ENCODE measurements at places on chromosomes 13 and 19.

- DNase-seq: no peak
Observed at GRCh38 chr13:77113496-77113895, 86.5 kb upstream of the FBXL3 start.

GRCh38 chr13:72379581-72379980 lies 347.8 kb downstream of the MZT1 start:
- DNase-seq: no peak

- DNase-seq: no peak
Observed at GRCh38 chr13:49985129-49985528, 11.7 kb upstream of the TRIM13 start.

DNA sequence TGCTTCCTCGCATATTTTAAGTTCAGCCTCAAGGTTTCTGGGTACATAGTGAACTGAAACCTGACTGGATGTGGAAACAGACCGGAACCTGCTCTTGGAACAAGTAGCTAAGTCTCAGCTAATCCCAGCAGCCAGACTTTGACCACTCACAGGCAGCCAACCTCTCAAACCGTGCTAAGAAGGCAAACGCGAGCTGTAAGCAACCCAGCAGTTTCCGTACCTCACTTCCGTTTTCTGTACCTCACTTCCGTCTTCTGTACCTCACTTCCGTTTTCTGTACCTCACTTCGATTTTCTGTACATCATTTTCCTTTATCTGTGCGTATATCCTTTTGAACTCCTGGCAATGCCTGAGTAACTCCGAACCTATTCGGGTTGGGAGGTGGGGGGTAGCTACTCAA lies 96.8 kb downstream of the SUCLA2 start:
- DNase-seq: no peak

- no peak for DNase-seq
Observed at GRCh38 chr19:50477751-50478515, 1.3 kb upstream of the GARIN5A start.

DNA sequence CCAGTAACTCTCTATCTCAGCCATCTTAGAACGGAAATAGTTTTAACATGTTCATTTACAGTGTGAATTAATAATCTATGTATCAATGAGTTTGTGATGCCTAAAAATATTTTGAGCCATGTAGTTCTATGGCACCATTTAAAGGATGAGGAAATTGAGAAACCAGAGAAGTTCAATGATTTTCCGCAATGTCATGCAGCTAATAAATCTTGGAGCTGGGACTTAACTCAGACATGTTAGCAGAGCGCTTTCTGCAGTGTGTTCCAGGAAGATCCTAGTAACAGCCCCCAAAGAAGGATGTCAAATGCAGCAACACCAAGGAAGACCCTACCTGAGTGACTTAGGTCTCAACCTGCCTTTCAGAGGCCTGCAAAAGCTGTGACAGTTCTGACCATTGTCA lies 99.3 kb upstream of the RAP2A start:
- no peak for DNase-seq

- no peak for DNase-seq
Observed at GRCh38 chr13:65330691-65331090, 1899.4 kb downstream of the PCDH9 start.

DNA sequence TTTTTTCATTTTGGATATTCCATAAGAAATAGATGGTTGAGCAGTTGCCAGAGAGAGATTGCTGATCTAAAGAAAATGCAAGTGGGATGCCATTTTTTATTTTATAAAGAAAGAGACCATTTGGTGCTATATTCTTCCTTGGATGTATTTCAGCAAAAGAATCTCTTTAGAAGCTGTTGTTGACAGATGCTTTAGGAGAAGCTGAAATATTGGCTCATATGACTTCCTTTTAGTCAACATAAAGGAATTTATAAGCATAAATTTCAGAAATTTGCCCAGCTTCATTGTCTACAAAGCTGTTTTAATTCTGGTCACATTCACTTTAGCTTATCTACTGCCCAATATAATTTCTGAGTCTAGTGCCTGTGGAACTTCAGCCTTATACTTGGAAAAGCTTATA lies 36.9 kb downstream of the POLR1D start:
- DNase-seq: no peak

- DNase-seq: no peak
Observed at GRCh38 chr13:20534038-20534608, 8.5 kb upstream of the CRYL1 start.

DNA sequence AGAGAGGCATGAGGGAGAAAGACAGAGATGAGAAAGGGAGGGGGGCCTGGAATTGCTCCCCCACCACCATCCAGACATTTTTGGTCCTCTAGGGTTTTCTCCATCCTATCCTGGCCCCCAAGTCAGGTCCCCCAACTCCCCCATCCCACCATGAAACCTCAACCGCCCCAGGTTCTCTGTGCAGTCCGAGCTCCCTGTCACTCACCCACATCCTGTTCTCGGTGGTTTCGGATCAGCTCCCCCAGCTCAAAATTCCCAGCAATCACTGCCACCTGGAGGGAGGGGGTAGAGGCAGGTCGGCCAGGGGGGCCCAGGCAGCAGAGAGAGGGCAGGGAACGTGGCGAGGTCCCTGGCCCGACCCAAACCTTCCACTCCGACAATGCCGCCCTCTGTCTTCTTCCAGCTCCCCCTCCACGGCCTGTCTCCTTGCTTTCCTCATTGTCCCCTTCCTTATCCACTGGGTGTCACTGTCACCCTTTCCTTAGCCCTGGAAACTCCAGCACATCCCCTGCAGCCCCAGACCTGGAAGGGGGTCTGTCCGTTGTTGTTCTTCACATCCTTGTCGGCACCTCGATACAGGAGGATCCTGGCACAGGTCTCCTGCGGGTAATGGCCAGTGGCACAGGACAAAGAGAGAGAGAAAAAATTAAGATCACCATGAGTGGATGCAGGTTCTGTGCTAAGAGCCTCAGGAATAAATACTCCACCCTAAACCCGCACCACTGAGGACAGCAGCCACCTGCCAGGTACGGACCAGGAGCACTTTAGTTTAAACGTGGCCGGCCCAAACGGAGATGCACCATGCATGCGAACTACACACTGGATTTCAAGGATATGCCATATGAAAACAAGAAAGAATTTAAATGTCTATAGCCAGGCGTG lies 15.4 kb downstream of the SHANK1 start:
- no peak for DNase-seq

GRCh38 chr19:41223431-41224234 lies 4.6 kb downstream of the AXL start:
- DNase-seq: no peak

DNA sequence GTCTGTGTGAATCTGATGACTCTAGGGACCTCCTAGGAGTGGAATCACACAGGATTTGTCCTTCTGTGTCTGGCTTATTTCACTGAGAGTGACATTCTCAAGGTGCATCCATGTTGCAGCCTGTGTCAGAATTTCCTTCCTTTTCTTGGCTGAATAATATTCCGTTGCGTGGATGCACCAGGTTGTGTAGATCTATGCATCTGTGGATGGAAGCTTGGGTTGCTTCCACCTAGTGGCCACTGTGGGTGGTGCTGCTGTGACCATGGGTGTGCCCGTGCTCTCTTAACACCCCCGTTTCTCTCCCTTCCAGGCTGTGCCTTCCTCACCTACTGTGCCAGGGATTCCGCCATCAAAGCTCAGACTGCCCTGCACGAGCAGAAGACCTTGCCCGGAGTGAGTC lies 26.2 kb downstream of the CELF5 start:
- no peak for DNase-seq

GRCh38 chr13:47241446-47241845 lies 344.6 kb upstream of the HTR2A start:
- DNase-seq: no peak

- peak; percentile 25 for DNase-seq
Observed at GRCh38 chr19:16454351-16454918, 17.3 kb downstream of the EPS15L1 start.

GRCh38 chr13:21232599-21232998 lies 56.1 kb downstream of the MRPL57 start:
- no peak for DNase-seq

DNA sequence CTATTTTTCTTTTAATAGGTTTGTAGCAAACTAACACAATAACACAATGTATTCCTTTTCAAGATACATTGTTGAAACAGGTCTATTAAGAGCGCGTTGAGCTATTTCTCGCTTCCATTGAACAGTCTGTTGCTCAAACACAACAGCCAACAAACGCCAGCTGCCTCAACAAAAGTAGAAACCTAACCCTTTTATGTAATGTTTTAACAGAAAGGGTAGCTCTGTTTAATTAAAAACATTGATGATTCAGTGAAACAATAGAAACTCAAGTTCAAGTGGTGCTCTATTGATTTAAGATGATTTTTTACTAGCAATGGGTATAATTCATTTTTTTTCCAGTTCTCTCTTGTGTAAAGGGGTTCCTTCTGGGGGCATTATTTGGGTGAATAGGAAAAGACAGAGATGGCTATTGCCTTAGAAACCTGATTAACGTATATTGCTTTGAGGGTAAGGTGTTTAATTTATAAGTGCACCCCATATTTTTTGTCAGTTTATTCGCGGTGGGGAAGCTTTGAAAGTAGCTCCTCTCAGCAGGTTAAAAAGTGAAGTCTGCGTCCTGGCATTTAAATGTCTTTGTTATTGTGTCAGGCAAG lies 14.9 kb downstream of the ZIC2 start:
- DNase-seq: peak; percentile 65

DNA sequence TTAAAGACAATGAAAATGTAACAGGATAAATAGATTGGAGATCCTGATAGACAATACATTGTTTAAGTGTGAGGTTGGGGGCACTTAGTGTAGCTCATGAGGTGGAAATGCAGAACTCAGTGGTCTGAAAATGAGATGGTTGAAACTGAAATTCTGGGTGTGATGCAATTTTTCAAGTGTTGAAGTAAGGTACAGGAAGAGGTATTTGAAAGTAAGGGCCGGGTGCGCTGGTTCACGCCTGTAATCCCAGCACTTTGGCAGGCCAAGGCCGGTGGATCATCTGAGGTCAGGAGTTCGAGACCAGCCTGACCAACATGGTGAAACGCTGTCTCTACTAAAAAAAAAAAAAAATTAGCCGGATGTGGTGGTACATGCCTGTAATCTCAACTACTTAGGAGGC lies 113.0 kb downstream of the UFM1 start:
- no peak for DNase-seq

DNA sequence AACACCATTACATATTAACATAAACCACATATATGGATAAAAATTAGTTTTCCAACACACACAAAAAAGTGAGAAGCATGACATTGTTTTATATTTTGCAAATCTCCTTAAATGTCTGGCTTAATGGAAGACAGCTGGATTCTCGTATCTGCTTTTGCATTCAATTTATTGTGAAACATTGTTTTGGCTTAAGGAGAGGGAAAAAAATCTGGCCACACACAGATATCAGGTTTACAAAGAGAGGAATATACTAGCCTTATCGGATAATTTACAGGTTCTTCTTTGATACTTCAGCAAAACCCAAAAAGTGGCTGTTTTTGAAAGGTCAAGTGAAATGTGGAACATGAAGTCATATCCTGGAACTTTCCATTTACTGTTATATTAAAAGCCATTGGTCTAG lies 523.5 kb upstream of the ARGLU1 start:
- no peak for DNase-seq

- no peak for DNase-seq
Observed at GRCh38 chr13:77528414-77528813, 7.1 kb upstream of the SCEL start.

DNA sequence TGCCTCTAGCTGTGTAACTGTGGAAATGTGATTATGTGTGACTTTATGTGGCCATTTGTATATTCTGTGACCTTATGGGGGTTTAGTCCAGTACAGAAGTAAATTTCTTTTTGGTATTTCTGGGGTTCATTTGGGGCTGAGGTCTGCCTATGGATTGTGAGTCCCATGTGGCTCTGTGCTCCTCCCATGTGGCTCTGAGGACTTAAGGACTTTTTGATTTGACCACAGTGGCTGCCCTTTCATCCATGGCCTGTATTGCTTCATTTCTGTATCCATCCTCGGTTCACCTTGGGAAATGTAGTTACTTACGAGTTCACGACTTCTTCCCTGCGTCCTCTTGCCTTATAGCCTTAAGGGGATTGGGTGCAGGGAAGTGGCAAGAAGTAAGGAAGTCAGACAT lies 1.0 kb downstream of the ZNF420 start:
- DNase-seq: no peak

GRCh38 chr19:54206831-54207177 lies 6.1 kb downstream of the RPS9 start:
- no peak for DNase-seq

DNA sequence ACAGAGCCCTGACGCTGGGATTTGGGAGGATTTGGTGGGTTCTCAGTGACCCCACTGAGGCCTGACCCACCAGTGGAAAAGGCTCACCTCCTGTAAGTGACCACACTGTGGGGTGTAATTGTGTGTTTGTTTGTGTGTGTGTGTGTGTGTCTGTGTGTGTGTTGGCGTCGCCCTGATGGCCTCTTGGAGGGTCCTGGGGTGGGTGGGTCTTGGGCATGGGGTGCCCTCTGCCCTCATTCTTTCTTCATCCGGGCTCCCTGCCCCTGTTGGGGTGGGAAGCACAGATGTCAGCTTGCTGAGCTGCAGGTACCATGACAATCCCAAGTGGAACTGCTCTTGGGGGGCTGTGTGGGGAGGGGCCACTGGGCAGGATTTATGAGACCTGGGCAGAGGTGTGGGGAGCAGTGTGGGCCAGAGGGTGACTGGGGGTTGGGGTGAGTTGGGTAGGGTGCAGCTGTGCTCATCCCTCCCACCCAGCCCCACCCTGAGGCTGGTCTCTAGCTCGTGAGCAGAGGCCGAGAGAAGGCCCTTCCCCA lies 22.8 kb downstream of the WTIP start:
- no peak for DNase-seq

DNA sequence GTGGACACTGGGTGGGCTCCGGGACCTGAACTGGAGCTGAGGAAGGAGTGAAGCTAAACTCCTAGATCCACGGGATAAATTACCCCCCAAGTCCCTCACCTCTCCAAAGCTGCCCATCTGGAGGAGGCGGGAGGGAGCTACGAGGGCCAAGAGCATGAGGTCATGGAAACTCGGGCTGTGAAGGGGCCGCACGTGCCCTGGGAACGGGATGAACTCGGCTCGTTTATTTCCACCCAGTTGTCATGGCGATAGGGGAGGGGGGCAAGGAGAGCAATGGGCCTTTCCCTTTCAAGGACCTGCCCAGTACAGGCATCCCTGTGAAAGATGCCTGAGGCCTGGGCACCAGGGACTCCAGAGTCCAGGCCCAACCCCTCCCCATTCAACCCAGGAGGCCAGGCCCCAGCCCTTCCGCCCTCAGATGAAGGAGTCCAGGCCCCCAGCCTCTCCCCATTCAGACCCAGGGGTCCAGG lies 3.8 kb downstream of the PPP1R12C start:
- peak; percentile 76 for DNase-seq

GRCh38 chr19:30696514-30696913 lies 324.3 kb downstream of the ZNF536 start:
- DNase-seq: no peak

DNA sequence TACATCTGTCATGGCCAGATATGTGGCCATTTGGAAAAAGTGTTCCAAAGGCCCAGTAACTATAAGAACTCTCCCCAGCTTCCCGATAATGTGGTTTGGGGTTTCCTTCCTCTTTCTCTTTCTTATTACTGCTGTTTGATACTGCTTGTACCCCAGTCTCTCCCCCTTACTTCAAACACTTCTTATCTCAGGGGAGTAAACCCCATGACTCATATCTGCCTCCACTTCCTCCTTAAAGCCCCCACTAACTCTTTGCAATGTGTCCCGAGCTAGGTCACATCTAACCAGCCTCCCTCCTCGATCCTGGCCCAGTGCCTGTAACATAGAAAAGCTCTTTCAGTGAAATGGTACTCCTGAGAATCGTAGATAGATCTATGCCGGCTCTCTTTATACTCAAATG lies 82.4 kb upstream of the STARD13 start:
- no peak for DNase-seq

- DNase-seq: no peak
Observed at GRCh38 chr13:39035799-39036198, 2.1 kb downstream of the PROSER1 start.
